ENCODE measurements at places on chromosomes 2 and 18. TPM values are rescaled to one million over a fixed set of nuclear protein-coding genes. Genes with fewer than 3 reads are reported as not detected.

The ZFP36L2 gene
- 199 TPM for total RNA-seq

DNA sequence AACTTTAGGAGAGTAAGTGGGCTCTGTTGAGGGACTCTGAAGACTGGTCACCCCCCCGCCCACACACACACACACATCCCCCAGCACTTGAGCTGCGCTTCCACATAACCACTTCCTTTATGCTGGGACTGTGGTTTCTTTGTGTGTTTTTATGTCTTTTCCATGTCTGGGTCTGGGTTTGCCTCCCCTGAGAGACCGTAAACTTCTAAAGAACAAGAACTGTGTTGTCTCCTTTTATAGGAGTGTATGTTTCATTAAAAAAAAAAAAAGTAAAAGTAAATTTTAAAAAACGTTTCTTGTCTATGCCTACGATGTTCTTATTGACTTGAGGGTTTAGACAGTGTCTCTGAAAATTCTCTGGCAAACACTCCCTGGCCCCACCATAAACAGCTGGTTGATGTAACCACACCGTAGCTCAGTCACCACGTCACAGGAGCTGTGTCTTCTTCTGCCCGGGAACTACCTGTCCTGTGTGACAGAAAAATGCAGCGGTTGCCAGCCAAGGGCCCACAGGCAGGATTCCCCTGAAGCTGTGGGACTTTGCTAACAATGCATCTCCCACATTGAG lies 68.0 kb downstream of the KLHL29 start:
- no peak for DNase-seq

The SERPINB4 gene
- not detected for total RNA-seq

- DNase-seq = no peak
These were observed 14.1 kb upstream of the CASP8 start for GRCh38 chr2:201246280-201246679.

DNA sequence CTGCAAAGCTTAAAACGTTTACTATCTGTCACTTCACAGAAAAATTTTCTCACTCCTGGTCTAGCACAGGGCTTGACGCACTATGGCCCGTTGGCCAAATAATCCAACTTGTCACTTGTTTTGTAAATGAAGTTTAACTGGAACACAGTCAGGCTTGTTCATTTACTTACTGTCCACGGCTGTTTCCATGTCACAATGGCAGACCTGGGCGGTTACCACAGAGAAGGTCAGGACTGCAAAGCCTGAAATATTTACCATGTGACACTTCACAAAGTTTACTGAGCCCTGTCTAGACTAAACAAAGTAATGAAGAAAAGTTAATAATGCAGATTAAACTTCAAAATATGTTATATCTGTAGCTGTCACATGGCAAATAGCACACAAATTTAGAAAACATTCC lies 273.0 kb upstream of the GYPC start:
- no peak for DNase-seq

The ITPRIPL1 gene
- total RNA-seq = 0.58 TPM
